ENCODE measurements at places on chromosomes 3 and 15.

DNA sequence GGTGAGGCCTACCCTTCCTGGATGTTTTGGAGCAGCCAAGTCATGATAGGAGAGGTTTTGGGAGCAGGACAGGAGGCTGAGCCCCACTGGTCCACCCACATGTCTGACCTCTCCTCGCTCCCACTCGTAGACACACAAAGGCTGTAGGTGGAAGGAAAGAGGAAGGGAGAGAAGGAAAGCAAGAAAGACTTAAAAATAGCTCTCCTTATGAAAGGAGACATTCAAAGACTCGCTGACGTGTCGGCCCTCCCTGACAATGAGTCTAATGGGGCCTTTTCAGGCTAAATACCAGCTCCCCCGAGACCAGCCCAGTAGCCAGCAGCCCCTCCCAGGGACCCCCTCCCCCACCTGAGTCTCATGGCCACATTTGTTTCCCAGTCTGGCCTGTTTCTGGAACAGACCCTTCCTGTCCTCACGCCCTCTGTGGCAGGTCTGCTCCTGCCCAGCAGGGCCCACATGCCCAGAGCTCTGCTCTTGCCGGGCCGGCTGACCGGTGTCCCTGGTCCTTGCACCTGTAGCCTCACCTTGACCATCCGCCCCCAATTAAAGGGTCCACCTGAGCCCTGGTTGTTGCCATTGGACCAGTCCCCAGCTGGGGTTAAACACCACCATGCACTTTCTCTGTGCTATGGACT, 49.3 kb downstream of the FGD5 start:
- no peak for DNase-seq

DNA sequence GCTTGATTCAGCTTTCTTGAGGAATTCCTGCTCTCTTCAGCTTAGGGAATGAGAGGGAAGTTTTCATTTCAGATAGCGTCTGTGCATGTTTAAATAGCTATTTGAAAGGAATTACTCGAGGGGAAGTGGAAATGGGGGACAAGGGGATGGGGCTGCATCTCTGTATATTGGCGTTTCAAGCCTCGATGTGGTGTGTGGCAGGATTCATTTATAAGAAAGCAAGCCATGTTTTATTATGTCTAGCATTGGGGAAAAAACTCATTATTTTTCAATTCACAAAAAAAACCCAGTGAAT, 1.0 kb downstream of the ATP2C1 start:
- DNase-seq: no peak

- peak; percentile 98 for DNase-seq
Observed at GRCh38 chr15:96330450-96331143, at the start of gene NR2F2. Gene NR2F2, plus strand, starts transcription at chr15:96330700. Its CDS starts 1,406 bp downstream, at chr15:96332106.

DNA sequence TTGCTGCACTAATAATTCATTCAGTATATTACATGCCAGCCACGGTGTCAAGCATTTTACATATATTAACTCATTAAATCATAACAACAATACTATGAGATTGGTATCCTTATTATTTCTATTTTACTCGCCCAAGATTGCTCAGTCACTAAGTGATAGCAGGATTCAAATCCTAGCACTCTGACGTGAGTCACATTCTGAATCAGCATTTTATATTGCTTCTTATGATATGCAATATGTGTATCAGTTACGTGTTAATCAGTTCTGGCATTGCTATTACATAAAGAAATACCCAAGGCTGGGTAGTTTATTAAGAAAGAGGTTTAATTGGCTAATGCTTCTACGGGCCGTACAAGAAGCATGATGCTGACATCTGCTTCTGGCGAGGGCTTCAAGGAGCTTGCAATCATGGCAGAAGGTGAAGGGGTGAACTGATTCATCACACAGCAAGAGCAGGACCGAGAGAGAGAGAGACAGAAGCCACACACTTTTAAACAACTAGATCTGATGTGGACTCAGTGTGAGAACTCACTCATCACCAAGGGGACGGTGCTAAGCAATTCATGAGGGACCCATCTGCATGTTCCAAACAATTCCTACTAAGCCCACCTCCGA, 166.5 kb upstream of the TMCO5A start:
- DNase-seq: no peak

- DNase-seq: no peak
Observed at GRCh38 chr3:53643757-53644156, 149.3 kb downstream of the CACNA1D start.

DNA sequence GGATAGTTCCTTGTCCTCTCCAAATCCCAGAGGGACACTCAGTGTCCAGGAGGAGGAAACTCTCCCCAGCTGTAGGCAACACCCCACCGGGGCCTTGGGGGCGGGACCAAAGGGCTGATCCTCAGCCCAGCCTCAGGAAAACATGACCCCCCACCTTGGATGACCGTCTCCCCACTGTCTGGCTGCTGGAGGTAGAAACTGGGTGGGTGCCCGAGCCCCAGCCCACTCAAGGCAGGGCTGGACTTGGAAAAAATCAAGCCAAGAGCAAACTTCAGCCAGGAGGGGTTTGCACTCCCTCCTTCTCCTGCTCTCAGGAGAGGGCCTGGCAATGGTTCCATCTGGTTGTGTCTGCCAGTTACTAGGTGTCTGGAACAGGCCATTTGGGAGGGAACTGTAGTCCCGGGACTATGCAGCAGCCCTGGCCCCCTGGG, 3.6 kb upstream of the RASL12 start:
- DNase-seq: no peak

DNA sequence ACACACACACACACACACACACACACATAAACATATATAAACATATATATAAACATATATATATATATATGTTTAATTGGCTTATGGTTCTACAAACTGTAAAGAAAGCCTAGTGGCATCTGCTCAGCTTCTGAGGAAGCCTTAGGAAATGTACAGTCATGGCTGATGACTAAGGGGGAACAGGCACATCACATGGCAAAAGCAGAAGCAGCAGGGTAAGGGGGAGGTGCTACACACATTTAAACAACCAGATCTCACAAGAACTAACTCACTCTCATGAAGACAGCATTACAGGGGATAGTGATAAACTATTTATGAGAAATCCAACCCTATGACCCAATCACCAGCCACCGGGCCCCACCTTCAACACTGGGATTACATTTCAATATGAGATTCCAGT, 922.9 kb downstream of the SI start:
- no peak for DNase-seq

- no peak for DNase-seq
Observed at GRCh38 chr3:107373896-107374295, 3.3 kb upstream of the CCDC54 start.

- DNase-seq: no peak
Observed at GRCh38 chr3:129252748-129253147, 3.3 kb downstream of the COPG1 start.

DNA sequence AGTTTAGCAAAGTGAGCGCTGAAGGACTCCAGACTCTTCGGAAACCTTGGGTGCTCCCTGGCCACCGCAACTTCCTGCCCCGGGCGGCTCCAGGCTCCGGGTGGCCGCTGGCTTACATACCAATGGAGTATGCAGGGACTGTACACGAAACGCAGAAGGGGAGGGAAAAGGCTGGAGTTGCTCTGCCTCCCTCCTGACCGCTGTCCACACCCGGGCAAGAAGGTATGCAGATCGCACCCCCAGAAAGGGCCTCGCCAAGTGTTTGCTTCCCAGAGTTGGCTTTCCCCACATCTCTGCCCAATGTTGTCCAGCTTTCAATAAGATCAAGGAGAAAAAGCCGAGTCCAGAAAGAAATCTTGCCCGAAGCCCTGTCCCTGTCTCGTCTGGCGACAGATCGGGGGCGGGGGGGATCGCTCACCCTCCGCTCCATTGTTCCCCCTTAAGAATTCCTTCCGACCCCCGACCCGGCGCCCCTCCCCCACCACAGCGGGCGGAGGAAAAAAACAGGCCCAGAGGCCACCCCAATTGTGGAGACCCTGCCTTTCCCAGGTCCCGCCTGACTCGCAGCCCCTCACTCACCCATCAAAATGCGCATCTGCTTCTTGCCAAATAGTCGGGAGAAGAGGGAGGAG, 533 bp downstream of the ARF4 start:
- DNase-seq: peak; percentile 89

DNA sequence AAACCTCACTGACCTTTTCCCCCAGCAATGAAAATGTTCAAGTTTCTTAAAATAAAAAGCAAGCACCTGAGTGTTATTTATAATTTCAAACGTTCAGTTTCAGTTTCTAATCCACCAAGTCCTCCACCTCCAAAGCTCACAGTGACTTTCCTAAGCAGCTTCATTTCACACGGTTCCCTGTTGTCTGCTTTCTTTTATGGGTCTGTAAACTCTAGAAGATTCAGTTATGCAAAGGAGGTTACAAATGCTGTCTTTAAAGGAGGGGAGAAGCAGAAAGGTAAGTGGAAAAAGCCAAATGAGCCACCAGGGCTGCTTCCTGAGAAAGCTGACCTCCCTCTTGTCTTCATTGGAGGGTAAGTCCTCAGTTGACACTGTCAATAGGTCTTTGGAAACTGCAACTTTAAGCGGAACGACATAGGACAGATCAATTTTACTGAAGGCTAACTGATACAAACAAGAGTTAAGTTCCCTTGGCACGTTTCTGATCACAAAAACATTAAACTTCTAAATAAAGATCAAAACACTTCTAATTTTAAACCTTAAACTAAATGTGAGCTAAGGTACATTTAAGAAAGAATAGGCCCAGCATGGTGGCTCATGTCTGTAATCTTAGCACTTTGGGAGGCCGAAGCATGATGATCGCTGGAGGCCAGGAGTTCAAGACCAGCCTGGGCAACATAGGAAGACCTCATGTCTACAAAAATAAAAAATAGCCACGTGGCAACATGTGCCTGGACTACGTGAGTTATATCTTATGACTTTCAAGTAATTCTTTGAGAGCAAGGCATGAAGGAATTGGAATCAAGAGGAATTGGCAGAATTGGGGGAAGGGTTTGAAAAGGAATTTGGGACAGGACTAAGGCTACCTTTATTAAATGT, 151.9 kb upstream of the UBE2E1 start:
- no peak for DNase-seq

- DNase-seq: no peak
Observed at GRCh38 chr3:65979731-65980130, 59.0 kb downstream of the MAGI1 start.

DNA sequence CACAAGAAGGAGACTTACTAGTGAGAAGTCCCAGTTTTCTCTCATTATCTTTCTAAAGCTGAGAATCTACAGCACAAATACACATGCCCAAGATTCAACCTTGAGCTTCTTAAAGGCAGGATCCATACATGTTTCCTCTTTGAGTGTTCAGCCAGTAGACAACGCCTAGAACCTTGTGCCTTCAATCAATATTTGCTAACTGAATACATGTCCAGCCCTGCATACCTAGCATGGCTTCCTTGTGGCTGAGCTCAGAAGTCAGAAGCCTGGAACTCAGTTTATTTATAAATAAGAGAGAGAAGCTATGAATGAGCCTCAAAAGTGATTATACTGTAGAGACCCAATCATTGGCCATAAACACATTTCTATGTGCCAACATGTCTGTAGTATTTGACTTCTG, 43.5 kb downstream of the ACP3 start:
- DNase-seq: no peak

DNA sequence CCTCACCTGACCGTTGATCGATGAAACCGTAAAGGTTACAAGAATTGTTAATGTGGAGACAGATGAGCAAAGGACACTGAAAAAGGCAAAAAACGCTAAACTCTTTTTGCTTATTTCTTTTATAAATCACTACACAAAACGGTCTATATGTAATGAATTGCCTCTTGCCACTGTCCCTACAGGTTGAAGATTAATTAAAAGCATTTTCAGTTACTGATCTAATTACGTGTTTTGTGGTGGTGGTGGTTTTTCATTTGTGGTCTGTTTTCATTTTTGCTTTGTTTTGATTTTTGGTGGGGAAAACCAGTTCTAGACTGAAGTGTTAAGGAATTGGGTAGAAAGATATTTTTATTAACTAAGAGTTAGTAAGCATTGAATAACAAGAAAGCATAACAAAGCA, 299.2 kb upstream of the LRRN1 start:
- DNase-seq: no peak

DNA sequence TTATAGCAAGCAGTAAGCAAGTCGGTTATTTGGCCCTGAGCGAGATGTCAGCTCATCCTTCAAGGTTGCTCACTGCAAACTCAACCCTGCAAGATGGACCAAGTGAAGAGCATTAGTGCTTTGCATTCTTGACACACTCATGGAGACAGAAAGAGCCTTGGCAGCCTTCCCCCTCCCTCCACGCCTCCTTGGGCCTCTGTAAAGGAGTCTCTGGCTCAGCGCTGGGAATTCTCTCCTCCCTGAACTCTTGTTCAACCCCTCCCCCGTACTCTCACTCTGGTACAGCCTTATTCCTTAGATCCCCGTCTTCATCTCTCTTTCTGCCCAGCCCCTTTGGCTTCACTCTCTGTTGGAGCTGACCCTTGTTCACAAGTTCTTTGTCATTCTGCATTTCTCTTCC, 2.2 kb upstream of the CX3CR1 start:
- no peak for DNase-seq

DNA sequence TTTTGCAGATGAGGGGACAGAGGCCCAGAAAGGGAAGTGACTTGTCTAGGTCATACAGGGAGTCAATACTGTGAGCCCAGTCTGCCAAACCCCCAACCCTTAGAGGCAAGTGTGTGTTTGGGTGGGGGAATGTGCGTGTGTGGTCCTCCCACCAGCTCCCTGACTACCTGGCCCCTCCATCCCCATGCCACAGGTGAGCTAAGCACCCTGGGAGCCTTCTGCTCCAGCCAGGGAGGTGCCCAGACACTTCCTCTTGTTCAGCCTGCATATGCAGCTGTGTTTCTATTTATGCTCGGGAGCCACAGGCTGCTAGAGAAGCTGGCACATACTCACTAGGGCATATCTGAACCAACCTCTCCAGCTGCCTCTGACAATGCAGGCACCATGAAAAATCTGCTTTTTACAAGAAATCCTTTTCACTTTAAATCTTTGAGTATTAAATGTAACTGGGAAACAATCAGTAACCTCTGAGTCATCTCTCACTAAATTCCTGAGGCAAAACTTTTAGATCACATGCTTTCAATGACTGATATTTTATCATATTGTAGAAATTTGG, 20.7 kb downstream of the TBC1D2B start:
- DNase-seq: no peak

DNA sequence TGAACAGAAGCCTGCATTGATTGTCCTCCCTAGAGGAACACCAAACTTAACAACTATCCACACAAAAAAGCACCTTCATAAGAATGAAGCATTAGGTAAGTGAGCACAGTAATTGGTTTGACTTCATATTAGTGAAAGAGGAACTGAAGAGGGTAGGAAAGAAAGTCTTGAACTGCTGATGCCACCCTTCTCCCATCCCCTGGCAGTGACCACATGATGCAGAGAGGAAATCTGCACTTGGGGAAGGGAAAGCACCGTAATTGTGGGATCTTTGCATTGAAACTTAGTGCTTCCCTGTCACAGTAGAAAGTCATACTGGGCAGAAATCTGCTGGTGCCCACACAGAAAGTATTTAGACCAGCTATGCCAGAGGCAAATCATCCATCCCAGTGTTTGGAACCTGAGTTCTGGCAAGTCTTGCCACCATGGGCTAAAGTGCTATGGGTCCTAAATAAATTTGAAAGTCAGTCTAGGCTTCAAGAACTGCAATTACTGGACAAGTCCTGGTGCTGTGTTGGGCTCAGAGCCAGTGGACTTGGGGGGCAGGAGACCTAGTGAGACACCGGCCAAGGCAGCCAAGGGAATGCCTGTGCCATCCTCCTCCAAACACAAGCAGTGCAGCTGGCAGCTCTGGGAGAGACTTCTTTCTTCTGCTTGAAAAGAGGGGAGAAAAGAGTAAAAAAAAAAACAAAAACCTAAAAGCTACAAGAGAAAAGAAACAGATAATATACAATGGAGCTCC, 63.6 kb downstream of the SLC15A2 start:
- DNase-seq: no peak

- DNase-seq: no peak
Observed at GRCh38 chr15:69795601-69796000, 302.1 kb downstream of the TLE3 start.

All from AG09309 (cell line).